ENCODE measurements at places on chromosomes 12 and 14.

GRCh38 chr14:61899497-61899896 is 137.3 kb downstream of the SNAPC1 start:
- DNase-seq = no peak

GRCh38 chr12:130101370-130101769 is 60.9 kb upstream of the FZD10 start:
- DNase-seq = no peak

GRCh38 chr14:75859746-75860145 is 122.0 kb downstream of the TGFB3 start:
- no peak for DNase-seq

DNA sequence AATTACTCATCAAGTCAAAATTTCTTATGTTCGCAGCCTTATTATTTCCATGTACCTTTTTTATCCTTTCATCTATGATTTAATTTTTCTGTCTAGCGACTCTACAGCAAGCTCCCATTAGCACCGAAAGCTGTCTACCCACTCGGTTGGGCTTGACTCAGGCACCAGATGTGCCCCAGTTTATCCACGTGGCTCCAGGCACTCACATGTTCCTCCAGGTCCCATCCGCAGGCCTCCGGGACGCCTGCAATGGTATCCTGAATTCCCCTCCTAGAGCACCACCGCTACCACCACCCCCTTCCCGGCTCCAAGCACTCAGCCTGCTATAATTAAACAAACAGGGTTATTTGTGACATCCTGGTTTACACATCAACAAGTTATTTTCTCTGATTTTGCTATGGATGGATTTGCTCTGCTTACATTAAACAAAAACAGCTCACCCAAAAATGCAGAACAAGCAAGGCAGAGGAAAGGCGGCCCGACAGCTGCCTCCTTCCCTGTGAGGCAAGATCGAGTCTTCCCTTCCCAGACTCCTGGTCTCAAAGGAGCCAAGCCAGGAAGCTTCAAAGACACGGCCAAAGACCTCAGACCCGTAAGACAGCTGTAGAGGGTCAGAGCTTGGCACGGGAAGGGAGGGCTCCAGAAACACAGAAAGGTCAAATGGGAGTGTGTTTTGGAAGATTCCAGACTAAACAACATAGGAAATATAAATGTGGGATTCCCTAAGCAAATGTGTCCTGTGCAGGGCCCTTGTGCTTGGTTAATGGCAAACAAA is 253.8 kb downstream of the TTC8 start:
- no peak for DNase-seq

DNA sequence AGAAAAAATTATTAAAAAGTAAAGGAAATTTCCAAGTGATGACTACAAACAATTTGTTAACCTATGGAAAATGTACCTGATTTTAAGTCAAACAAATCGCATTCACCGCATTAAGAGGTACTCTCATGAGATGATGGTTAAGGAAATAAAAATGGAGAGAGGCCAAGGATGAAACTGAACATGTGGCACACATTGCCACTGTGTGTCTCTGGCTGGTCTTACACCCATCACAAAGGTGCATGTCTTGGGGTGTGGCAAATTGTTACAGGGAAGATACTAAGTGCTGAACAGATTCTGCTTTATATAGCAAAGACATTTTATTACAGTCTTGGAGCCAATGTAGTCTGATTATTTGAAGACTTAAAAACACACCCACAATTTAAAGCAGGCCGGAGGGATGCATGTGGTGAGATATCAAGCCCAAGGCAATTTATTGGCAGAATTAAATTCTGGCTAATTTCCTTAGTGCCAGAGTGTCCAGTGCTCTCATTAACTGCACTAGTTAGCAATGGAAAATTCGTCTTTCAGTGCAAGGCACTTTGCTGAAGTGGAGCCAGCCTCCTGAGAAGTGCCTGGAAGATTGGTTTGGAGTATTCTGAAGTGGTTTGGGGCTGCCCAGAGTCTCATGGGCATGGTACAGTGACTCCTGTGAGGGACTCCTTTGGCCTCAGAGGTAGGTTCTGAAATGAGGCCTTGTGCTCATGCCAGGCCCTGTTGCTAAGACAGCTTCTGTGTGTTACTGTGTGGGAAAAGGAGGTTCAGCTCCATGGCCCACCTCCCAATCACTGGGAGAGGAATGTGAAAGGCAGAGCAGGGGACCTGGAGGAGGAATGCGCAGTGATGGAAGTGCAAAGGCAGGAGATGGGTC is 166.9 kb downstream of the BRMS1L start:
- no peak for DNase-seq
